ENCODE measurements at places on chromosomes 3 and 15.

- DNase-seq: no peak
Observed at GRCh38 chr15:85490856-85491255, 110.5 kb downstream of the AKAP13 start.

GRCh38 chr3:59135096-59135495, 85.3 kb upstream of the CFAP20DC start:
- no peak for DNase-seq

DNA sequence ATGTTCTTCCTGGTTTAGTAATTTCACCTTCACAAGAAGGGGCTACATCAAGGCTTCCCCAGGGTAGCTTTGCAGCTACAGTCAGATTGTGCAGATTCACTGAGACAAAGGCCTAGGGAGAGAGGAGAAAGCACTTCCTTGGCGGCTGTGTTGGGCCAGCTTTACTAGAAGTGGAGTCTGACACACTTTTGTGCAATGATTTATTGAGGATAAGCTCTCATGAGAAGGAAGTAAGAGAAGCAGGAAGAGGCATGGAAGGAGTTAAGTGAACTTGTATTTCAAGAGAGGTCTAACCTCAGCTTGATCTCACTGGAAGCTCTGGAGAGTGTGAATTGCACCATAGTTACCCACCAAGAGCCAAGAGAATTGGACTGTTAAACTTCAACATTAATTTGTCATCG, 78.9 kb downstream of the TGFBR2 start:
- DNase-seq: no peak

DNA sequence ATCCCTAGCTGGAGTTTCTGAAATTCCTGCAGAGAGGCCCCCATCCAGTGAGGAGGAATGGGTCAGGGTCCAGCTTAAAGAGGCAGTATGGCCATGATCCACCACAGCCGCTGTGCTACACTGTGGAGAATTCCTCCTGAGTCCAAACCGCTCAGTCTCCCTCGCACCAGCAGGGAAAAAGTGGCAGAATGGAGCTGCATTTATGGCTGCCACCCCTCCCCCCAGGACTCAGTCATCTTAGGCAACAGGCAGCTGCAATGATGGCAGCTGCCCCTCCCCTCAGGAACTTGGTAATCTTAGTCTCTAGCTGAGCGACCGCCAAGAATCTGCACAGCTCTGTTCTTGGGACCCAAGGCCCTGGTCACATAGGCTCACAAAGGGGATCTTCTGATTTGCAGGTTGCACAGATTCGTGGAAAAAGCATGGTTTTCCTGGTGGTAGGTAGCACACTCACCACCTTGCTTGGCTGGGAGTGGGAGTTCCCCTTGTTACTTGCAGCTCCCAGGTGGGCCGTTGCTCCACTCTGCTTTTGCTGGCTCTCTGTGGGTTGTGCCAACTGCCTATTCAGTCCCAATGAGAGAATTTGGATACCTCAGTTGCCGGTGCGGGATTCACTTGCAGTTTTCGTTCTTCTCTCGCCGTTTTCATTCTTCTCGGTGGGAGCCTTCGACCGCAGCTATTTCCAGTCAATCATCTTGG, 204.1 kb downstream of the STXBP5L start:
- no peak for DNase-seq

- peak; percentile 44 for DNase-seq
Observed at GRCh38 chr3:30779686-30780287, 114.7 kb downstream of the GADL1 start.

DNA sequence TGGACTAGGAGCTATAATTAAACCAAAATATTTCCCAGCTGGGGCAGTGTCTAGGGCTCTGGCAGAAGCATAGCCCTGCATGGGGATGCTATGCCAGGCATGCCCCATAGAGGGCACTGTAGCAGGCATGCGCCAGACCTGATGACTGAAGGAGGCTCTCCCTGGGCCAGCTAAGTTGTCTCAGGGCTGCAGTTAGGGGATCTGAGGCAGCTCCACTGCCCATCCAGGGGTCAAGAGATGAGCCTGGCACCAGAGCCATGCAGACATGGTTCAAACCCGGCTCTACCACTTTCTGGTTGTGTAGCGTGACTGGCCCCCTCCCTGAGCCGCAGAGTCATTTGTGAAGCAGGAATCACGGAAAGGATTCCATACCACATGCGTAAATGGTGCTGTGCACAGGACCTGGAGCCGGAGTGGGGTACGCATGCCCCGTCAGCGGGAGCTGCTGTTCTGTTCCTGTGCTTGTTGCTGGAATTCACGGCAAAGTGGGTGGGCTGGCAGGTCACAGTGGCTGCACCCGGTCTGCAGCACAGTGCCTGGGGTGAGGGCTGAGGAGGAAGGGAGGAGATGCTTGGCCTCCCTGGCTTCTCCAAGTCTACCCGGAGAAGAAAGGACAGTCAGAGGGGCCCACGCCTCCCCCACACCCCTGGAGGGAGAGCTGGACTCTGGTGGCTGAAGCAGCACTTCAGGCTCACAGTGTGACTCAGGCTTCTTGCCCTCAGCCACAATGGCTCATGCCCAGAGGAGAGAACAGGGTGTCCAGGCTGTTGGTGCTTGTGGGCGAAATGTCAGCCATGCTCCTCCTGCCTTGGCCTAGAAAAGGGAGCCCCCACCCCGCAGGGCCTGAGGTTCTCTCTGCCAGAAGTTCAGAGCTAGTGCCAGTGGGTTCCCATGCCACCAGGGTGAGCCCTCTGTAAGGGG, 43.1 kb downstream of the DNASE1L3 start:
- DNase-seq: no peak

DNA sequence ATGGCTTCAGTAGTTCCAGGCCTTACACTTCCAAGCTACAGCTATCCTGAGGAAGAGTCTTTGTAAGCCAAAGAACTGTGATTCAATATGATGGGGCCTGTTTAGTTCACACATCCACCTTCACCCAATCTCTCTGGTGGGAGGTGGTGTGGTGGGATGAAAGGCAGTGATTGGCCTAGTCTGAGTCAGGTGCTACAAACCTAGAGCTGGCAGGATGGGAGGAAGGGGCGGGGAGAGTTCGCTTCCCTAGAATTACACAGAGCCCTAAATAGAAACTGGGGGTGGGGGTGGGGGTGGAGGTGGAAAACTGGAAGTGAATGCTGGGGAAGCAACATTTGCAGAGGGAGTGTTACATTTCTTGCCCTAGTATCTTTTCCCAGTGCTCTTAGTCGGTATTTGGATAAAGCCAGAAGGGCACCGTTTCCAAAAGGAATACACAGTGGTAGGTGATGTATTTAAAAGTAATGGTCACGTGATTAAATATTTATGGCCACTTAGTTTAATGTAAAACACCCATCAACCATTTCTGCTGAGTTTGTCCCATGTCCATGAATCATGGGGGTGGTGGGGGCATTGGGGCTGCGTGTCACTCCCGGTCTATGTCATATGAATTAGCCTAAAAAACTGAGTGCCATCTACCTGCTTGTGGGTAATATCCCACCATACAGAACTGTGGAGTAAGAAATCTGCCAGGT, 247.6 kb upstream of the PROK2 start:
- no peak for DNase-seq

DNA sequence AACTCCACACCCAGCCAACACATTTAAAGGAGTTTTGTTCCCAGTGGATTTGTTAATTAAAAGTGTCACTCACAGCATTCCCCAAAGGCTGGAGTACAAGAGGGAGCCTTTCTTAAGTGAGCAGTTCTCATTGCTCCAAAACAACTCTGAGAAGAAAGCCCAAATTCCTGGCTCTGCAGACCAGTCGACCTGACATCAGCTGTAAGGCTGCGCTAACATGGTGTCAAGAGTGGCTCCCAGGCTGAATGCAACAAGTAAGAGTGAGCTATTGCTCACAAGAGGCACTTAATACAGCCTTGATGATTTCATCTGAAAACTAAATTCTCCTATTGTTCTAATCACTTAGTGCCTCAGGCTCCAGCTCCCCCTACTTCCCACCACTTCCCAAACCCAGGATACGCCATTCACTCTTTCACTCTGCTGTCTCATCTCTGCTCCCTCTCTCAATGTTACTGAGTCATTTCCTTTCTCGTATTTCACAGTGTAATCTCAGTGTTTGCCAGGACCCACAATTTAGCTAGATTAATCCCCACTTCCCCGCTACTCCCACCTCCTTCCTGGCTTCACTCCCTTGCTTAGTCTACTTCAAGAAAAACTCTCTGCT, 81.8 kb downstream of the WWTR1 start:
- peak; percentile 65 for DNase-seq

GRCh38 chr3:13095408-13095937, 22.2 kb upstream of the IQSEC1 start:
- DNase-seq: no peak

DNA sequence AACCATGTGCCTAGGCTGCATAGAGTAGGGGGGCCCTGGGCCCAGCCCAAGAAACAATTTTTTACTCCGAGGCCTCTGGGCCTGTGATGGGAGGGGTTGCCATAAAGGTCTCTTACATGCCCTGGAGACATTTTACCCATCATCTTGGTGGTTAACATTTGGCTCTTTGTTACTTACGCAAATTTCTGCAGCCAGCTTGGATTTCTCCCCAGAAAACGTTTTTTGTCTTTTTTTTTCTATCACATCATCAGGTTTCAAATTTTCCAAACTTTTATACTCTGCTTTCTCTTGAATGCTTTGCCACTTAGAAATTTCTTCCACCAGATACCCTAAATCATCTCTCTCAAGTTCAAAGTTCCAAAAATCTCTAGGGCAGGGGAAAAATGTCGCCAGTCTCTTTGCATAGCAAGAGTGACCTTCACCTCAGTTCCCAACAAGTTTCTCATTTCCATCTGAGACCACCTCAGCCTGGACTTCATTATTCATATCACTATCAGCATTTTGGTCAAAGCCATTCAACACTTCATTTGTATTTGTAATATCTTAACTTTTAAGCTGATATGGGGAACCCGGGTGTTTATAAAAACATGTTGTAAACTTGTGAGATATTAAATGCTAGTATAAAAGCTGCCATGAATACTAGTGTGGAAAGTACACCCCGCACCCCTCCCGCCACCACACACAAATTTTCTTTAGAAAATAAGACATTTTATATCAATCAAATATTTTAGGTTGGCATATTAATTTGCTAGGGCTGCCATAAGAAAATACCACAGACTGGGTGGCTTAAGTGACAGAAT, 56.0 kb upstream of the PLSCR4 start:
- DNase-seq: no peak

GRCh38 chr15:44573386-44573785, 36.4 kb downstream of the EIF3J start:
- no peak for DNase-seq

DNA sequence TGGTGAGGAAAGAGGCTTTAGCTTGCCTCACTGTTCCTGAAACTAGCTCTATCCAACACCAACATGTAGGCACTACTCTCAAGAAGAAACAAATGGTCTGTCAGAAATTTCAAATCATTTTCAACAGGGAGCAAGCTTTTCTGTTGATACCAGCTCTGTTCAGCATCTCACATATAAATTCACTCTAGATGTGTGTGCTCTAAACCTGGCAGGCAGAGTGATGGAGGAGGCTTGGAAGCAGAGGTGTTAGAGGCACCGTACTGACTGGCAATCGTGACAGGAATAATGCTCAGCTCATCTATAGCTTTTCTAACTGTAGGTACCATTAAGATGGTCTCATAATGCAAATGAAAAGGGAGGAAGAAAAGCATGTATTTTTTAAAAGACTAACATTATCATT, 597.2 kb upstream of the NECTIN3 start:
- DNase-seq: no peak

- no peak for DNase-seq
Observed at GRCh38 chr3:171419457-171419856, 40.7 kb downstream of the TNIK start.

DNA sequence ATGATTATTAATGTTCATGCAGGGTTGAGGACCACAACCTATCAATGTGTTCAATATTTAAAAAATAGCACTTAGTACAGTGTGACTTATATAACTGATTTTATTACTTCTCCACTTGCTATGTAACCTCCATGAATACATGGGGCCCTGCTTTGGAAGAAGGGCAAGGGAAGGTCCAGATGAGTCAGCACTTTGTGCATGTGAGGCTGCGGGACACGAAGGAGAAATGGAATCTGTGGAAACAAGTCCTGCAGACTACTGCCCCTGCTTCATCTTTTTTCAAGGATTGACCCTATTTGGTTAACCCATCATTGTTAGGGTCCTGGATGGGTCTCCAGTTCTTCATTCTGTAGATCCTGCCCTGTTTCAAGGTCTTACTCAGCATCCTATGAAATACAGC, 1.6 kb downstream of the NXPE3 start:
- peak; percentile 5 for DNase-seq

DNA sequence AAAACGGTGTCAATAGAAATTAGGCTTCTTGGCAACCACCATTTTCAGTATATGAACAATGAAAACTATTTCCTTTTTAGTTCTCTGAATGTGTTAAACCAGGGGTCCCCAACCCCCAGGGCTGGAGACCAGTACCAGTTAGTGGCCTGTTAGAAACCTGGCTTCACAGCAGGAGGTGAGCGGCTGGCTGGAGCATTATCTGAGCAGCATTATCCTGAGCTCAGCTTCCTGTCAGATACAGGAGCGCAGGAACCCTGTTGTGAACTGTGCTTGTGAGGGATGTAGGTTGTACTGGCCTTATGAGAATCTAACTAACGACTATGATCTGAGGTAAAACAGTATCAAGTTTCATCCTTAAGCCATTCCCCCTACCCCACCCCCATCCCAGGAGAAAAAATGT, 328.7 kb downstream of the ZBBX start:
- DNase-seq: no peak

DNA sequence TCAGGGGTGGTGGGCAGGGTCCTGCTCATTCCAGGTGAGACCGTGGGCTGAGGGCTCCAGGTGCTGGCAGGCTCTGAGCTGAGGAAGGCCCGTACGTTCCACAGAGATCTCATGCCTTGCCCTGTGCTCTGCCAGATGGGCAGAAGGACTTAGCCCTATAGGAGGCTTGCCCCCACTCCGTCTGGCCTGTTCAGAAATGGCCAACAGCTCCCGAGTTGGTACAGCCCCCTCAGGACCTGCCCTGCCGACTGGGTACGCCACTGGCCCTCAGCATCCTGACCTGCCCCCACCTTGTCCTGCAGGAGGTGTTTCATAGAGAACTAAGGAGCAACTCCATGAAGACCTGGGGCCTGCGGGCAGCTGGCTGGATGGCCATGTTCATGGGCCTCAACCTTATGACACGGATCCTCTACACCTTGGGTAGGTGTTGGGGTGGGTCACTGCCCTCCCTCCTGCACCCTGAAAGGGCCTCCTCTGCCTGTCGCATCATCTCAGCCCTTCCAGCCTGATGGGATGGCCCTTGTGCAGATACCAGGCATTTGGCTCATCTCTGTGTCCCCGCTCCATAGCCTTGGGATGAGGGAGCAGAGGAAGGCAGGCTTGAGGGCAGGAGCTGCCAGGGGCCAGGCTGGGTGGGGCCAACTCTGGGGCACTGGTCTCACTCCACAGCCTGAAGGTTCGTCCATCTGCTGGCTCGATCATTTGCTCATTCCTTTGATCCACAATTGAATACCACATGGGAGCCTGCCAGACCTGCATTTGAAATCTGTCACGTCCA, 14.2 kb downstream of the TMEM43 start:
- no peak for DNase-seq
